ENCODE measurements at places on chromosomes 2 and 18. TPM values are rescaled to one million over a fixed set of nuclear protein-coding genes. Genes with fewer than 3 reads are reported as not detected.

GRCh38 chr18:41790687-41791086, 164.3 kb upstream of the PIK3C3 start:
- DNase-seq: no peak

DNA sequence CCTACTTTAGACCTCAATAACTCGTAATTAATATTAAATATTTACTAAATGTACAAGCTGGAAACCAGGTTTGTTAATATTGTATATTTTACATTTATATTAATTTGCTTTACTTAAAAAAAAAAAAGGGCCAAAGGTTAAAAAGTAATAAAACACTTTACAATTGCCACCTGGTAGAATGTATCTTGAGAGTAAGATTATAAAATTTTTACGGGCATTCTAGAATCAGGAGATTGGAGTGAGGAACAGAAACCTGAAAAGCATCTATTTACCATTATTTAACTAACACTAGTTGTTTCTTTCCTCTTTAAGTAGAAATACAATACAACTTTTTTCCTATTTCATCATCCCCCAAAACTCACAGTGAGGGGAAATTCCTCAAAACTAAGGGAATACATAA, 15.6 kb upstream of the STRN start:
- DNase-seq: no peak

DNA sequence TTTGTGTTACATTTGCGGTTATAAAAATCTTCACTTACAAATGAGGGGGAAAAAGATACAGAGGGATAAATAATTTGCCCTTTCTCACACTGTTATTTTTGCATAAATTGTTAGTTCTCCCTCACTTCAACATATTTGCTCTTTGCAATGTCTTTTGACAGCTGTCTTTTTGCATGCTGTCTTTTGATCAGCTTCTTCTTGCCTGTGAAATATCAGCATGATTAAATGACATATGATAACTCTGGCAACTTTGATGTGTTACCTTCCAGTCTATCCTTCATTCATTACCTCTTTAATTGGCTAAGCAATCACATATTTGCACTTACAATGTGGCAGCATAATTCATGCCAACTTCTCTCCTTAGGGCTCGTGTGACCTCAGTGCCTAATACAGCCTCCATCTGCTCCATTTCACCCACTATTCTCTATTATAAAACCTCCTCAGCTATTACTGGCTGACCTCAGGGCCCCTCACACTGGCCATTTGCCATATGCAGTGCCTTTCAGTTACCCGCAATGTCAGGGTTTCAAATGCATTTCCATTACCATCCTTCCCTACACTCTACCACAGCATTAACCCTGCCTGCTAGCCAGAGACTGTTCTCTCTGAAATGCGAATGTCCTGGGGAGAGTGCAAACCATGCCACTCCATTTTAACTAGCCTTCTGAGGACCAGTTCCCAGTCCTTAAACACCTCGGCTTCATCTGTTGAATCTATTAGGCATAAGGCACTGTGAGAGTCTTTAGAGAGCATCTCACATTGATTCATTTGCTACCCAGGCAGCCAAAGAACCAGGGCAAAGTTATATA, 1056.6 kb upstream of the CHAC2 start:
- DNase-seq: no peak

DNA sequence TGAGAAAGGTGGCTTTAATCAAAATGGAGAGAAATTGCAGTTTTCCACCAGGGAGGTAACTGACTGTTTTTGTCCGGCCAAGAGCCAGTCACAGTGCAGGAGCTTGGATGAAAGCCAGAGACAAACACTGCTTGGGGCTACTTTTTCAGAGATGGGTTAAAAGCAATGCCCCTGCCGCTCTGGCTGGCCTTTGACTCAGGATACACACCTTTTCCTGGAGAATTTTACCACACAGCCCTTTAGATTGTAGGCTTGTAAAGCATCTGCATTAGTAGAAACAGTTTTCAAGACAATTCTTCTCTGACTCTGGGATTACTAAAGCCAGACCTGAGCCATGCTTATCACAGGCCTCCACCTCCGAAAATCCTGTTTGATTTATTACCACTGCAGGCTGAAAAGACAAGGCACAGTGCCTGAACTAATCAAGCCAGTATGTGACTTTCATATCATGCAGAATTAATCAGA, 79.7 kb downstream of the CCBE1 start:
- no peak for DNase-seq

GRCh38 chr18:37055137-37055802, 226.3 kb downstream of the KIAA1328 start:
- no peak for DNase-seq

- no peak for DNase-seq
Measured at GRCh38 chr2:187419808-187420207, 28.2 kb downstream of the CALCRL start.

DNA sequence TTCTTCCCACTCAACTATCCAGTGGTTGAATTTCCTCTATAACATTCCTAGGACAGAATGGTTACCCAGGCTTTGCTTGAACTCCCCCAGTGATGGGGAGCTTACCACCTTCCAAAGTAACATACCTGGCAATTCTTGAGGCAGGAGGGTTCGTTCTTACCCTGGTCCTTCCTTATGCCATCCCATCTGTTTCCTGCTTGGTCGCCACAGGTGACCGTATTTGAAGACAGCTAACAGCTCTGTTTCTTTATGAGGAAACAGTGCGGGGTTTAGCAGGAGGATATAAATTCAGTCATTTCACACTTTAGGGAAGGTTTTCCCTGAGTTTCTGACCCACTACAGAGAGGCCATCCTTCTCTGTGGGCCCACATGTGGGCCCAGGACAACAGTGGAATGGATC, 42.6 kb downstream of the FOSL2 start:
- no peak for DNase-seq

GRCh38 chr2:189287982-189288521, 108.5 kb upstream of the COL5A2 start:
- no peak for DNase-seq

DNA sequence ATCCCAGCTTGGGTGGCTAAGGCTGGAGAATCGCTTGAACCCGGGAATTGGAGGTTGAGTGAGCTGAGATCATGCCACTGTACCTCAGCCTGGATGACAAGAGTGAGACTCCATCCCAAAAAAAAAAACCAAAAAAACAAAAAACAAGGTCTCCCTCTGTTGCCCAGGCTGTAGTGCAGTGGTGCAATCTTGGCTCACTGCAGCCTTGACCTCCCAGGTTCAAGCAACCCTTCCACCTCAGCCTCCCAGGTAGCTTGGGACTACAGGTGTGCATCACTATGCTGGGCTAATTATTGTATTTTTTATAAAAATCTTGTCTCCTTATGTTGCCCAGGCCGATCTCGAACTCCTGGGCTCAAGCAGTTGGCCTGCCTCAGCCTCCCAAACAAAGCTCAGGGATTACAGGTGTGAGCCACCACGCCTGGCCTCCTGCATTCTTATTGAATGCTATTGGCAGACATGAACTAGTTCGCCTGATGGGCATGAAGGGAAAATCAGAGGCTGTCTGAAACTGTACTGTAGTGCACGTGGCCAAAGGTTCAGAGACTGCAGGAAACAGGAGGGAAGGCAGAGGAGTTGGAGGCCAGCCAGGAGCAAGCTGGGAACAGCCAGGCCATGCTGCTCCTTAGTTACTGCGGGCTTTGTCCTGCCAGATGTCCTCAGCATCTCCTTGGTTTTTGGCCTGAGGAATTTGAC, 16.0 kb upstream of the ASXL2 start:
- no peak for DNase-seq

- no peak for DNase-seq
Measured at GRCh38 chr18:1746131-1746530, 825.2 kb downstream of the METTL4 start.

DNA sequence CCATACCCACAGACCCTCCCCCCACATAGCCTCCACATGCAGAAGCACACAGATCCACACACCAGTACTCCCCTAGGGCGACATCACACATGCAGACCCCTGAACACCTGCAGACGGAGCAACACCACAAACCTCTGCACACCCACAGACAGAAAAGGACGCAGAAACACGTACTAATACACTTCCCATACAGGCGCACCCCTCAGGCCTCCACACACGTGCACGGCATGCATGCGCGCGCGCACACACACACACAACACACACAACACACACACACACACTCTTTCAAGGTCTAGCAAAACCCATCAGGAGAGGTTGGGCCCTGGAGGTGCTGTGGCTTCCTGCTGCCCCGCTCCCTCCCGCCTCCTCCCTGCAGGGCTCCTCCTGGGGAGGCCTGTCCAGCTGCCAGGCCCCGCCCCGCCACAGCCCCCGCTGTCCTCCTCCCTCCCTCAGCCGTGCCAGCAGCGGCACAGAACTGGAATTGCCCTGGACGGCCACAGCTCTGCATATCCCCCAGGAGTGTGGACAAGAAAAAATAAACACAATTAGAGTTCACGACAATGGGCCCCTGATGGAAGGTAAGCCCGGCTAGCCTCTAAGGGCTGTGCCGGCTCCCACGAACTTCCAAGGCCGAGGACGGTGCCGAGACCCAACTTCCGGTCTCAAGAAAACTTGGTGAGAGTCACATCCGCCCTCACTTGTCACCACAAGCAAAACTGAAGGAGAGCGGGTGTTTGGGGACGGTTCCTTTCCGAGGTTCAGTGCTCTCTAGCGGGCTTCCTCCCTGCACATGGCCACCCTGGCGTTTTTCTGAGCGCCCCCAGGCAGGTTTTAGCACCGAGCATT, 6.8 kb downstream of the ZFP36L2 start:
- peak; percentile 40 for DNase-seq

- DNase-seq: no peak
Measured at GRCh38 chr2:112151271-112151670, 13.1 kb downstream of the FBLN7 start.

DNA sequence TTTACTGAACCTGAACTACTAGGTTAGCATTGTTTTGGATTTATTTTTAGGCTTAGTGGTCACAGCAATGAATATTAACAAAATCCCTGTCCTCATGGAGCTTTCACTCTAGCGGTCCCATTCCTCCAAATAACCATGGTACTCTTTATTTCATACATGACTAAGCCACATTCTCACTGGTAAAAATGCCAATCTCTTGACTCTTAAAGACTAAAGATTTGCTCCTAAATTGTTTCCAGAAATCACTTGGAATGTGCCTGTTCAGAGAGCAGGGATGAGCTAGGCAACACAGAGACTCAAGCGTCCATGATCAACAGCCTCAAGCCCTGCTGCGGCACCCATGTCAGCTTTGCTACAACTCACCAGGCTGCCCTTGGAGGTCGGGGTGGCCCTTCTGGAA, 13.5 kb downstream of the LMAN1 start:
- no peak for DNase-seq

DNA sequence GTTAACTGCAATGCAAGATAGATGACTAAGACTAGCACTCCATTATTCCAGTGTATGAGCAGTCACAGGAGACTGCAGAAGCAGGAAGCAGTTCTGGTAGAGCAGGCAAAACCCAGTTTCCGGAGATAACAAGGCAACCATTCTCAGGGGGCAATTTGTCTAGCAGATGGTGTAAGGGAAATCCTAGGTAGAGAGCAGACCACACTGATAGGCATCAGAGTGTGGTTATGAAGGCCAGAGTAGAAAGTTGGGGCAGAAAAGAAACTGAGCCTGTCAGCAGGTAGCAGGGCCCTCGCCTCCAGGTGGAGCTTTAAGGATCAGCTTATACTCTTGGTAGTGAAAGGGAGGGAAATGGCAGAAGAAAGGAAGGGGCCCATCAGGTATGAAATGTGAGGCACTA, 164.4 kb downstream of the PDE11A start:
- no peak for DNase-seq

GRCh38 chr18:36066001-36066400, 1.4 kb downstream of the RPRD1A start:
- no peak for DNase-seq

DNA sequence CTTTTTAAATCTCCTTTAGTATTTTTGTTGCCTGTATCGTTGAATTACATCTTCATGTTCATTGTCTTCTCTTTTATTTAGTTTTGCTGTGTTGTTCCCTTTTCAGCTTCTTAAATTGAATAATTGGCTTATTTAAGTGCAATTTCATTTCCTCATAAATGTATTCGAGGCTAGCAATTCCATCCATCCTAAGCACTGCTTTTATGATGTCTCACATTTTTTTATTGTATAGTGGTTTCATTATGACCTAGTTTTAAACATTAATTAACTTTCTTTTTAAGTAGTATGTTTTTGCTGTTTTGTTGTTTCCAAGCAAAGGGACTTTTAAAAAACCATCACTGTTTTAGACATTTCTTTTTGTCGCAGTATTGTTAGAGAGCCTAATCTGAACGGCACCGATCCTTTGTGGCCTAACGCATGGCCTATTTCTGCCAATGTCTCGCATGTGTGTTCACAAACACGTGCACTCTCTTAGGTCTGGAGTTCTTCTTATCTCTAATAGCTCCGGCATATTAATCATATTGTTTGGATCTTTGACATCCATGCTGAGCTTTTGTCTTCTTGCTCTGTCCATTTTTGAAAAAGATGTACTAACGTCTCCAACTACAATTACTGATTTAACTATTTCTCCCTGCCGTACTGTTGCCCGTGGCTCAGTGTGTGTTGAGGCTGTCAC, 59.6 kb upstream of the ZNF516 start:
- DNase-seq: no peak

- DNase-seq: no peak
Measured at GRCh38 chr2:37211939-37212338, 15.6 kb downstream of the CEBPZOS start.

Gene FOXI3
- 0.12 TPM for total RNA-seq

Gene MC4R
- total RNA-seq: 0.19 TPM

Gene PPP1R1C
- total RNA-seq: 1.7 TPM

Gene CHCHD5
- total RNA-seq: 29.4 TPM

Gene SLC14A1
- not detected for total RNA-seq

Gene SPEG
- total RNA-seq: 13.4 TPM

Gene GCG
- 0.27 TPM for total RNA-seq

All from neural crest cell (in vitro differentiated cells).